ENCODE measurements at places on chromosomes 12 and 14. TPM values are rescaled to one million over a fixed set of nuclear protein-coding genes. Genes with fewer than 3 reads are reported as not detected.

The GYS2 gene
- not detected for total RNA-seq

DNA sequence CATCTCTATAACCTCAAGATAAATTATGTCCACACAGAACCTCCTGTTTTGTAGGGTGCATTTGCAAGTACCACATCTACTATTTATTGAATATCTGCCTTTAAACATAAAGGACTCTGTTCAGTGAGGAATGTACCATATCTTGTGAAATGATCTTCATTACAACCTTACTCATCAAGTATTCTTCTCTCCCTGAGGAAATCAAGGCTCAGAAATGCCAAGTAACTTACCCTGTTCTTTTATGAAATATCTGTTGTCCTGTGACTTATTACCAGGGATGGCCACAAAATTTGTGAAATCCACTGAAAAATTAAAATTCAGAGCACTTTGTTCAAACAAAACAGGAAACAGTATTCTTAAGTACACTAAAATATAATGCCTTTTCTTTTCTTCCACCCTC, 366.7 kb downstream of the GALC start:
- DNase-seq = no peak
- peaks cover 2% of the 10 kb centered on the region for H3K36me3 ChIP-seq

- no peaks in the 10 kb centered on the region for H3K36me3 ChIP-seq
- no peaks in the 10 kb centered on the region for H3K4me1 ChIP-seq
- DNase-seq = no peak
These were observed 77.2 kb downstream of the NKX2-1 start for GRCh38 chr14:36442824-36443241.

The ENDOU gene
- total RNA-seq = not detected

- peaks cover 2% of the 10 kb centered on the region for H3K27me3 ChIP-seq
- no peaks in the 10 kb centered on the region for H3K4me1 ChIP-seq
- no peak overlapping the region for H3K27ac ChIP-seq
- DNase-seq = no peak
- H3K4me3 ChIP-seq = no peak overlapping the region
- no peaks in the 10 kb centered on the region for H3K36me3 ChIP-seq
These were observed 15.1 kb upstream of the CCDC198 start for GRCh38 chr14:57508756-57509155.

DNA sequence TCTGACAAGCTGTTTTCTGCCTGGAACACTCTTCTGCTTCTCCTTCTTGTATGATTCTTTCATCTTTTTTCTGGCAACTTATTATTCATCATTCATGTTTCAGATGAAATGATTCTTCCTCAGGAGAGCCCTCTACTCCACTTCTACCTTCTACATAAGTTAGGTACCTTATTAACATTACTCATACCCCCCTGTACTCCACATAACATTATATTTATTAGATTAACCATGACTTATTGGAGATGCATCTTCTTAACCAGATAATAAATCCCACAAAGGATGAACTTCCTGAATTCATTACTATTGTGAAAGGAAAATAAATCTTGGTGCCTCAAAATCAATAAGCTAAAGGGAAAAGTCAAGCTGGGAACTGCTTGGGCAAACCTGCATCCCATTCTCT, 1636.5 kb upstream of the FLRT2 start:
- H3K4me1 ChIP-seq = no peaks in the 10 kb centered on the region
- no peak overlapping the region for H3K4me3 ChIP-seq
- H3K27ac ChIP-seq = no peak overlapping the region
- no peaks in the 10 kb centered on the region for H3K36me3 ChIP-seq
- no peak for DNase-seq

DNA sequence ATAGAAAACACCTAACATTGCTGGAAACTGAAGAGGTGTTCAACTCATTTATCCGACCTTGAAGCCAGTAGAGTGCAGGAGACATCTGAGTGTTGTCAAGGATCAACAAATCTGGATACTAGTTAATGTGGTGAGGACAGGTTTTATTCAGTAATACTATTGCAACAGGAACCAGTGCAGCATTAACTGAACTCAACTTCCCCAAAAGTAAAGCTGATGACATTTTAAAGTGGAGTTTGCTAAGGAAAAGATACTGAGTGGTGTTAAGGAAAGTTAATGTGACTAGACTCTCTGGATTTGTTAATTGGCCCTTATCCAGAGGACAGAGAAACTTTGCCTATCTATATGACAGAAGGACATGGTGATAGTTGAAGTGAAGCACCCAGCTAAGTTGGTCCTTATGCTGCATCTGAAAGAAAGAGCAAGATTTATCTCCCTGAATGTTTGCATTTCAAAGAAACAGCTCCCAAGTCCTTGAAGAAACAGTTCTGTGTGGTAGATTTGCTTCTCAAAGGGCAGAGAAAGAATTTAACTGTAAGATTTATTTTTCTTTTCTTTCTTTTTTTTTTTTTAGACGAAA, 1.2 kb upstream of the CLEC7A start:
- no peak overlapping the region for H3K27ac ChIP-seq
- peaks cover 5% of the 10 kb centered on the region for H3K27me3 ChIP-seq
- DNase-seq = no peak

GRCh38 chr12:66269142-66269541, 33.2 kb upstream of the HELB start:
- no peaks in the 10 kb centered on the region for H3K27me3 ChIP-seq
- H3K4me3 ChIP-seq = no peak overlapping the region
- H3K36me3 ChIP-seq = no peaks in the 10 kb centered on the region
- H3K4me1 ChIP-seq = peaks cover 2% of the 10 kb centered on the region
- no peak for DNase-seq

GRCh38 chr12:48037267-48037915, 33.1 kb upstream of the COL2A1 start:
- H3K27ac ChIP-seq = no peak overlapping the region
- no peaks in the 10 kb centered on the region for H3K27me3 ChIP-seq
- no peaks in the 10 kb centered on the region for H3K36me3 ChIP-seq
- no peak overlapping the region for H3K4me3 ChIP-seq
- no peak for DNase-seq
- peaks cover 3% of the 10 kb centered on the region for H3K4me1 ChIP-seq
